ENCODE measurements at places on chromosomes 7 and 10.
A peak's percentile ranks its signal among the peaks of the same experiment; 100 is the strongest.

DNA sequence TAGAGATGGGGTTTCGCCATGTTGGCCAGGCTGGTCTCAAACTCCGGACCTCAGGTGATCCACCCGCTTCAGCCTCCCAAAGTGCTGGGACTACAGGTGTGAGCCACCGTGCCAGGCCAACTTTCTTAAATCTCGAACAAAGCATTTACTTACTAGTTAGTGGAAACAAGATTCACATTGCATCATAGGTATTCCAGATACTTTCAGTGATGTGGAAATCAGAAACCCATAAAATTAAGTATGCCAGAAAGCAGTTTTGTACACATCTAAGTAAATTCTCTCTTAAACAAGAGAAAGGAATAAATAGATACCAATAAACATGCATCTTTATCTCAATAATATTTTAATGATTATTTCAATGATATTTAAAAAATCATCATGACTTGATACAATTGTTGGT is 75.5 kb downstream of the DGKI start:
- no peak for DNase-seq

DNA sequence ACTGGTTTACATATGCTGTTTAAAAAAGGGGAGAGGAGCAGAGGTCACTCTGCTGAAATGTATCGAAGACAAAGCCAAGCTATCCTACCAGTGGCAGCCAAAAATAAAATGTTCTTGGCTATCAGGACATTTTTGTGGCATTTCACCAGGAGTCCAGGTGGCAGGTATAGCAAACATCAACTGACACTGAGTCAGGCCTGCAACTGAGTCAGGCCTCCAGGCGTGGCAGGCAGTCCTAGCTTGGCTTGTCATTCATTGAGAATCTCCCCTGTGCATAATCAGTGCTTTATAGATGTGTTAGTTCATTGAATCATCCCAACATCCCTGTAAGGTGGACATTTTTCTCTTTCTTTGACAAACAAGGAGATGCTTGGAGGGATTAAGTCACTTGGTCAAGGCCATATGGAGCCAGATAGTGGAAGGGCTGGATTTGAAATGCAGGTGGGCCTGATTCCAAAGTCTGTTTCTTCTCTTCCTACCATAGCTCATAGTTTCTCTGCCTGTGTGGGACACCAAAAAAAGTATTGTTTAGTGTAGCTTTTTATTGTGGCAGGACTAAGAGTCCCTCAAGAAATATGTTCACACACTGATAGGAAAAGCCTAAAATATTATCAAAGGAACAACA is 4.3 kb downstream of the DYNC1I1 start:
- DNase-seq = no peak

GRCh38 chr10:83346266-83346910 is 792.9 kb upstream of the GHITM start:
- DNase-seq = no peak

DNA sequence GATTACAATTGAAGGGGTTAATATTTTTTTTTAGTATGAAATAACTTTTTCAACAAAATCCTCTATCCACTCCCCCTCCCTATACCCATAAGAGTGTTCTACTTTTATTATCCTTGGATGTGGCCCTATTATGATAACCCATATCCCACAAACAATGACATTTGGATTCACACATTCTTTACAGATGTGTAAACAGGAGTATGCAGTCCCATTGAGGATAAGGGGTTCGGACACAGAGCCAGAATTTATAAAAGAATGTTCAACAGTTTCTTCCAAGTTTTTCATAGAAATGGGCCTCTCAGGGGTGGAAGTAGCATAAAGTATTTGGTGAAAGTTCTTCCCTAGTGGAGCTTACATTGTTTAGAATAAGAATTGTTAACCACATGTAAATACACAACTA is 16.1 kb upstream of the PCLO start:
- no peak for DNase-seq

DNA sequence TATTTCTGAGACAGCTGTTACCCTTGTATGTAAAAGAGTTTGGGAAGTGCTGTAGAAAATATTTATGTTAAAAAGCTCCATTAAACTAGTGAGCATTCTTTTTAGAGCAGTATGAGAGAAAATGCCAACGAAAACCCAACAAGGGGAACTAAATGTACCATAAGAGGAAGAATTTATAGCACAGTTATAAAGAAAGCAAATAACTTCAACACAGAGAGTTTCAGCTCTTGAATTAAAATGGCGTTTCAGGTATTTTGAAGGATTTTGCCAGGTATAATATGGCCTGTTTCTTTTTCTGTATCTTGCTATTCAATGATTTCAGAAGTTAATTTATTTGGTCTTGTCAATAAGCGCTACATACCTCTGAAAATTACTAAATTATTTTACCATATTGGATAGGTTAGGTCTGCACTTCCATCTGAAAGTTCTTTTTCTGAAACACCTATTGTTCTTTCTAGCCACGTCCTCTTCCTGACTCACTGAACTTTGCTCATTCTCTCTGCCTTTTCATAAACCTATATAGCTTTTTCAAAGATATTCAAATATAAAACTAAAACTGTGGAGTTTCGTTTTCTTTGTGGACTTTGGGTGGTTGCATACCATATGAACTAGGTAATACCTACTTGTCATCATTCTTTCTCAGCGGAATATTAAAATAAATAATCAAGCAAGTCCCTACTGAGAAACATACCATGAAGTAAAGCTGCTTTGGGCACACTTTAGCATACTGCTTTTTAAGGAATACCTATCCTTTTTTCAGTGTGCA is 136.1 kb downstream of the SEMA3A start:
- peak; percentile 8 for DNase-seq

GRCh38 chr7:41328544-41328943 is 374.3 kb downstream of the INHBA start:
- no peak for DNase-seq

GRCh38 chr10:17882557-17882956 is 69.2 kb upstream of the SLC39A12 start:
- DNase-seq = no peak

GRCh38 chr7:110557136-110557535 is 533.8 kb upstream of the LRRN3 start:
- DNase-seq = no peak

GRCh38 chr7:130268463-130269317 is 2.0 kb downstream of the CPA2 start:
- DNase-seq = no peak

DNA sequence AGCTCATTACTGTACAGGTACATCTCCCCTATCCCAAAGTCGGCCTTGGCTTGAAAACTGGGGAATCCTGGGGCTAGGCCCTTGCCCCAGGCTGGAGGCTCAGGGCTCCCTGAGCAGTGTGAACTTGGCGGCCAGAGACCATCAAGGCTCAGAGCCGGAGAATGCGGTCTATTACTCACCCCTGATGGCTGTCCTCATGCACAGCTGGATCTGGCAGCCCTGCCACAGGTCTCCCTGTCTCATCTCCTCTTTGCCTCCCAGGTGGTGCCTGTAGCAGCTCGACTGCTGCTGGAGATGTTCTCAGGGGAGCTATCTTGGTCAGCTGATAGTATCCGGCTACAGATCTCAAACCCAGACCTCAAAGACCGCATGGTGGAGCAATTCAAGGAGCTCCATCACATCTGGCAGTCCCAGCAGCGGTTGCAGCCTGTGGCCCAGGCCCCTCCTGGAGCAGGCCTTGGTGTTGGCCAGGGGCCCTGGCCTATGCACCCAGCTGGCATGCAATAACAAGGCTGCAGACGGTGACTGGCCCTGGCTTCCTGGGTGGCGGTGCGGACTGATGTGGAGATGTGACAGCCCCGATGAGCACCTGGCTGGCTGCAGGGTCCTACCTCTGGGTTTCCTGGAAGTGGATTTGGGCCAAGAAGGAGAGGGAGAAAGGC is 10.7 kb downstream of the IRF5 start:
- no peak for DNase-seq

- peak; percentile 85 for DNase-seq
Measured at GRCh38 chr7:139118805-139119485, 9.4 kb upstream of the ZC3HAV1 start.

GRCh38 chr7:154903083-154903731 is 99.7 kb downstream of the PAXIP1 start:
- no peak for DNase-seq

- DNase-seq = no peak
Measured at GRCh38 chr10:105391670-105392351, 750.7 kb downstream of the SORCS3 start.

DNA sequence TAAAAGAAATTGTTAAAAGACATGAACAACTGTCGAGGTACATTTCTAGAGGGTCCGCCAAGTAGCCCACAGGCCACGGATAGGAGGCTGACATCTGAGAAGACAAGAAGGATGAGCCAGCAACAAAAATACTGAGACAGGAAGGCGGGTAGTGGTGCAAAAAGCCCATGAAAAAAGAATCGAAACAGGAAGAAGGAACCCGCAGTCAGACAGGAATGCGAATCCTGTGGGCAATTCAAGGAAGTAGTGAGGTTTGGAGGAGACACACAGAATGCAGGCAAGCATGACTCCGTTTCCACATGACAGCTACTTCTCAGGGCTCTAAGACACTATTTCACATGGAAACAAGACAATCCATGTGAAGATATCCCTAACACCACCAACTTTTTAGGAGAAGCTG is 125.2 kb downstream of the DOCK4 start:
- DNase-seq = peak; percentile 68

GRCh38 chr10:26334232-26334931 is 103.8 kb upstream of the APBB1IP start:
- no peak for DNase-seq

DNA sequence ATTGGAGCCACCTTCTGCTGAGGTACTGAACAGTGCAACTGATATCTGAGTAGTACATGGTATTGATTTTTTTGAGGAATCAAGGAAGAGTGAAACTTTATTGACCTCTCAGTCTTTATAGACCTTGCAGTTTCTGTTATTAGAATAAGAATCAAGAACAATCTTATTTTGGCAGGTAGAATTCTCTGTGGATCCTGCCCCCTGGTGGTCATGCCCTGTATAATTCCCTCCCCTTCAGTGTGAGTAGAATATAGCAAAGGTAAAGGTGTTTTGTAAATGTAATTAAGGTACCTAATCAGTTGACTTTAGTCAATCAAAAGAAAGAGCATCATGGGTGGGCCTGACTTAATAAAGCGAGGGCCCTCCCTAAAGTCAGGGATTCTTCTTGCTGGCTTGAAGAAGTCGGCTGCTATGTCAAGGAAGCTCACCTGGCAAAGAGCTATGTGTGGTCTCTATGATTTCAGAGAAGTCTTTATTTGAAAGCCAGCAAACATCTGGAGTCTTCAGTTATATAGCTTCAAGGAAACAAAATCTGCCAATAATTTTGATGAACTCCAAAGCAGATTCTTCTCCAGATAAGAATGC is 142.8 kb downstream of the LSM5 start:
- DNase-seq = peak; percentile 50

DNA sequence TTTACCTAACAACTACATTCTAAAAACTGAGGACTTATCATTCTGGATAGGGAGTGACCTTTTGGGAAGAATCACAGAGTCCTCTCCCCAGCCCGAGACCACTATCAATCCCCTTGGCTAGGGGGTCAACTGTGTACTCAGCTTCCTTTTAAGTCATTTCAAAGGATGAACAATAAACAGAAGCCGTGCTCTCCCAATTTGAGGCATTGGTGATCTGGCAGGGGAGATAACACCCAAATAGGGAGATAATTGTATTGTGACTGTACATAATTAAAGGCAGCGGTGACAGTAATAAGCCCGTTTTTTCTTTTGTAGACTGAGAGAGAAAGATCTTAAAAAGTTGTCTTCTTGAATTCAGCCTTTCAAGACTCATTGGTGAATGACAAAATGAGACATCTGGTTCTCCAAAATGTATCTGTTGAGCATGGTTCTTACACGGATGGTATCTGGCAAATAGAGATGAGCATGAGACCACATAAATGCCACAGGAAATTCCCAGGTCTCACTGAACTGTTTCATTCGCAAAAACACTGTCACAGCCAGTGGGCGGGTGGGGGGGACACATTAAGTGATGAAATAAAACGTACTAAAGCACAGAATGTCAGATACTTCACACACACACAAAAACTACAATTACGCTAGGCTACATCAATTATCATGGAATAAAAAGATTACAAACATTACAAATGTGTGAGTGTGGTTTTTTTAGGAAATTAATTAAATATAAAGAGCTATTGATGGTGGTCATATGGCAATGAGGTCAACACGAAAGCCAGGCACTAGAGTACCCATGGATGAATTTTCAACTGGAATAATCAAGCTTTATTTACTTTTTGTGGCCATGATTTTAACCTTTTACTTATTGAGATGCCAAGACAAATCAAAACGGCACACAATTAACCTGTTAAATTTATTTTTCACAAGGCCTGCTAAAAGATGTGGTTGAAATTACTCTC is 108.4 kb downstream of the HIPK2 start:
- DNase-seq = peak; percentile 47

DNA sequence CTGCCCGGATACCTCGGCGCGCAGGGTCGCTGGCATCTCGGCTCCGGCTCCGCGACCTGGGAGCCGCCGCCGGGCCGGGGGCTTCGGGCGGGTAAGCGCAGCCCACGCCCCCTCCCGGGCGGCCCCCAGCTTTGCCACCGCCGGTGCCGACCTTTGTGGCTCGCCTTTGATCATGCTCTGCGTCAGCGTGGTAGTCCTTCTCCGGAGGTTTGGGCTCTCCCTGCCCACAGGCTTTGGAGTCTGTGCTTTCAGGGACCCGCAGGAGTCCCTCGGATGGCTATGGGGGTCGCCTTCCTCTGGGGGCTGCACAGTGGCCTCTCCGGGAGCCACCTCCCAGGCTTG is 7.3 kb downstream of the ATP6V1F start:
- DNase-seq = no peak

All from GM12865 (cell line).